Mononuclear cell (primary cell): ENCODE measurements at places on chromosomes 7 and 10. TPM values are rescaled to one million over a fixed set of nuclear protein-coding genes. Genes with fewer than 3 reads are reported as not detected.

PDAP1 gene
- total RNA-seq = 29.6 TPM

DYNC1I1 gene
- 0.10 TPM for total RNA-seq

AFAP1L2 gene
- total RNA-seq = 0.94 TPM

IGFBP1 gene
- total RNA-seq = not detected

AKR1C4 gene
- 0.21 TPM for total RNA-seq

C10orf62 gene
- not detected for total RNA-seq

PKD1L1 gene
- under 0.01 TPM for total RNA-seq

PROSER2 gene
- total RNA-seq = 4.7 TPM

CCDC201 gene
- total RNA-seq = not detected

CEP41 gene
- total RNA-seq = 1.9 TPM

PRPS1L1 gene
- 0.31 TPM for total RNA-seq

OIT3 gene
- total RNA-seq = 0.21 TPM

SFTPA2 gene
- not detected for total RNA-seq

SLC18A3 gene
- total RNA-seq = 0.10 TPM

TLX1 gene
- not detected for total RNA-seq

TMEM213 gene
- total RNA-seq = not detected

GPR26 gene
- under 0.01 TPM for total RNA-seq

PTPRZ1 gene
- not detected for total RNA-seq
